ENCODE measurements at places on chromosomes 4 and X.
A peak's percentile ranks its signal among the peaks of the same experiment; 100 is the strongest.

GRCh38 chrX:123184219-123184865 lies at the start of gene GRIA3:
GRIA3 (plus strand) TSS chrX:123184278; CDS start chrX:123184536, 258 bp downstream.
- DNase-seq: peak; percentile 73

DNA sequence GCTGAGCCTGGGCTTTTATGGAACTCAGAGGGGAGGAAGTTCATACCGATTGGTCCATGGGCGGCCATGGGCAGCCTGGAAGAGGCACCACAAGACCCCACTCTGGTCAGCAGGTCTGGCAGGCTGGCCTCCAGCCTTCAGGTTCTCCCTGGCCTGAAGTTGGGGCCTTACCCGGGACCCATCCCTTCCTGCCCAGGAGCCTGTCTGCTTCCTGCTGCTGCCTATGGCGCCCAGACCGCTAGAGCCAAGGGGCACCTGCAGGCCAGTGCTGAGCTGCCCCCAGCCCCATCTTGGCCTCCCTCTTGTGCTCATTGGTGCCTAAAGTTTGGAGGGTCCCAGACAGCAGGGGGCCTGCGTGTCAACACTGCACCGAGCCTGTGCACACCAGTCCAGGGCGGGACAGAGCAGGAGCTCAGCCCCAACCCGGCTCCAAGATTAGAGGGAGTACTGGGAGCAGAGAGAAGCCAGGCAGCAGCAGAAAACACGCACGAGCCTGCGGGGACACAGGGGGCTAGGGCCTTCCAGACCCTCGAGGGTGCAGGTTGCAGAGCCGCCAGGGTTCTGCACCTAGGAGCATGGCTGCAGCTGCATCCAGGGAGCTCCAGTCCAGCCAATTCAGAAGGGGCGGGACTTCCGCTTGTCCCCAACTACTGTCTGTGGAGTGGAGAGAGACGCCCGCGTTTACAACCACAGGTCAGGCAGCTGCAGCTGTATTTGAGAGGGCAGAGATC lies 30.7 kb upstream of the ZNF280C start:
- no peak for DNase-seq

GRCh38 chrX:133983256-133983973 lies 2.0 kb downstream of the GPC3 start:
- no peak for DNase-seq

DNA sequence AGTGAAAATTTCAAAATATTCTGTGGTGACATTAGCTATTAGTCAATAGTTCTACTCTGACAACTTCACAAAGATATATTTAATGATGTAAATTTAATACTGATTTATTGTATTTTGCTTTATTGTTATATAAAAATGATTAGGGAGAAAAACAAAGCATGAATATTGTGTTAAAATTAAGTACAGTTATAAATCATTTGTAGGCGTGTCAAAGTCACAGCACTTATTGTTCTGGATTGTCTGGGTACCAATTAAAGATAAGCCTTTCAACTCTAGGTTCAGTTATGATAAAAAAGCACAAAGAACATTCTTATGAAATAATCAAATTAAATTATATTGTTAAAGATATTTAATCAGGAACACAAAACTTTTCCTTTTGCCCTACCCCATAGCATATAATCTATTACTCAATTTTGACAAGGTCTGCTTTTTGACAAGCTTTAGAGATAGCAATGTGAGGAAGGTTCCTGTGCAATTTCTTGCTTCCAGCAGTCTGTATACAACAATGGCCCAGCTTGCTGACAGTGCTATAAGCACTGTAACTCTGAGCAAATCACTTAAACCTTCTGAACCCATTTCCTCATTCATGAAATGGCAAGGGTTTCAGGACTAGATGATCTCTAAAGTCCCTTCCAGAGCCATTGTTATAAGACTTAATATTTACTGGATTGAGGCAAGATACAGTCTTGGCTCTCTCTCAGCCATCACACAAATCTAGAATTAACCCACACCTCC lies 910.3 kb upstream of the LCORL start:
- no peak for DNase-seq

- DNase-seq: peak; percentile 31
Measured at GRCh38 chr4:167897116-167897515, 195.2 kb upstream of the ANXA10 start.

- DNase-seq: no peak
Measured at GRCh38 chrX:66504481-66504880, 134.4 kb downstream of the EDA2R start.

DNA sequence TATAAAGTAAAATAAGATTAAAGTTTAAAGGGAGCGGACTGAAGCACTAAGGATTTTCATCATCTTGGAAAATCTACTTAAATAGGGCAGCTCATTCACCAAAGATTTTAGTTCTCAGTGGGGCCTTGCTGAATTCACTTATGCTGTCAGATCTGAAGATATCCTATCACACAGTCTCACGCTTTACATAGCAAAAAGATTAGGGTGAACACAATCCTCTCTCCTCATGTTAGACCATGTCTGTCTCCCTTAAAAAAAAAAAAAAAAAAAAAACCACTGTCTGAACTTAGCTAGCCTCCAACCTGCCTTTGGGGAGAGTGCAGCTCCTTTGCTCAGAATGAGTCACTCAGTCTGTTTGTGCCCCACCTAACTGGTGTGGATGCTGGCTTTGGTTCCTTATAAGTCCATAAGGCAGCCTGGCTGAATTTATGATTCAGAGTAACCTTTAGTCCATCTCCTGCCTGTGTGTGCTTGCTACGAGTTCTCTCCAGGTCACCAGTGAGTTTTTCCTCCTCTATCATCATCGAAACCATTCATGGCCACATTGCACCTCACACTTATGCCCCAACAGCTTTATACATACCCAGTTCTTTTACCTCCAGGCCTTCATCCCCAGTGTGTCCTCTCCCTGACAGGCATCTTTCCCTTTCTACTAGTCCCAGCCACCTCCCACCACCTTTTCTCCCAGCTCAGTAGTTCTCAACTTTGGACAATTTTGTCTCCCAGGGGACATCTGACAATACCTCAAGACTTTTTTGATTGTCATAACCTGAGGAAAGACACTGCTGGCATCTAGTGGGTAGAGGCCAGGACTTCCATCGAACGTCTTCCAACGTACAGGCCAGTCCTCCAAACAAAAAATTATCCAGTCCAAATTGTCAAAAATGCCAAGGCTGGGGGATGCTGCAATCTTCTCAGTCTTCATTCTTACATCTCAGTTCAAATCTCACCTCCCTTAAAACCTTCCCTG lies 220.7 kb upstream of the EMCN start:
- DNase-seq: peak; percentile 82

DNA sequence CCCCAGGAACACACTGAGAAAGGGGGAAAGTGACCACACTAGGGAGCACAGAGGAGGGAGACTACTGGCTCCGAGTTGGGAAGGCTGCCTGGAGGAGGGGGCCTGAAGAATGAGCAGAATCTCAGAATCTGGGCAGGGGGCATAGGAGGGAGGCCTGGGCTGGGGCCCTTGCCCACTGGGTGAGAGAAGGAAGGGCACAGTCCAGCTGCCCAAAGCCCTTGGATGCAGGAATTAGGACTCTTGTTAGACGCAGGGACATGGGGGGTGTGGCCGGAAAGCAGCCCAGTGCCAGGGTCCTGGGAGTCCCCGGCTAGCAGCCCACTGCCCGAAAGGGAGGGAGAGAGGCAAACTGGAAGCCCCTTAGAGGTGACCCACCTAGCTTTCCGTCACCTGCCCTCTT lies 1.9 kb upstream of the DUSP9 start:
- DNase-seq: no peak

GRCh38 chr4:113181289-113182007 lies 132.0 kb downstream of the ANK2 start:
- no peak for DNase-seq

DNA sequence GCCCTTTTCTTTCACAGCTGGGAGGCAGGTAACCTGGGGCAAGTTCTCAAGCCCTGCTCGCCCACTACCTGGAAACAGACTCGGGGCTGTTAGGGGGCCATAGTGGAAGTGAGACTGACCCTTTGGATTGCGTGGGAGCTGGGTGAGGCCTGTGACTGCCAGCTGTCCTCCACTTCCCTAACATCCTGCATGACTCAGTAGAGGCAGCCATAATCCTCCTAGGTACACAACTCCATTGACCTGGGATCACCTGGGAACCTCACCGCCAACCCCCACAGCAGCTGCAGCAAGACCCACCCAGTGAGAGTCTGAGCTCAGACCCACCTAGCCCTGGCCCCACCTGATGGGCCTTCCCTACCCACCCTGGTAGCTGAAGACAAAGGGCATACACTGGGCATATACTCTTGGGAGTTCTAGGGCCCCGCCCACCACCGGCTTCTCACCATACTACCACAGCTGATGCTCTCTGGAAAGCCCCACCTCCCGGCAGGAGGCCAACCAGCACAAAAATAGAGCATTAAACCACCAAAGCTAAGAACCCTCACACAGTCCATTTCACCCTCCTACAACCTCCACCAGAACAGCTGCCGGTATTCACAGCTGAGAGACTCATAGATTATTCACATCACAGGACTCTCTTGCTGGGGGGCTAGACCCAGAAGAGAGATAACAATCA lies 61.1 kb upstream of the DCTD start:
- DNase-seq: peak; percentile 89

- DNase-seq: no peak
Measured at GRCh38 chrX:49247916-49248811, 12.9 kb downstream of the CCDC22 start.

DNA sequence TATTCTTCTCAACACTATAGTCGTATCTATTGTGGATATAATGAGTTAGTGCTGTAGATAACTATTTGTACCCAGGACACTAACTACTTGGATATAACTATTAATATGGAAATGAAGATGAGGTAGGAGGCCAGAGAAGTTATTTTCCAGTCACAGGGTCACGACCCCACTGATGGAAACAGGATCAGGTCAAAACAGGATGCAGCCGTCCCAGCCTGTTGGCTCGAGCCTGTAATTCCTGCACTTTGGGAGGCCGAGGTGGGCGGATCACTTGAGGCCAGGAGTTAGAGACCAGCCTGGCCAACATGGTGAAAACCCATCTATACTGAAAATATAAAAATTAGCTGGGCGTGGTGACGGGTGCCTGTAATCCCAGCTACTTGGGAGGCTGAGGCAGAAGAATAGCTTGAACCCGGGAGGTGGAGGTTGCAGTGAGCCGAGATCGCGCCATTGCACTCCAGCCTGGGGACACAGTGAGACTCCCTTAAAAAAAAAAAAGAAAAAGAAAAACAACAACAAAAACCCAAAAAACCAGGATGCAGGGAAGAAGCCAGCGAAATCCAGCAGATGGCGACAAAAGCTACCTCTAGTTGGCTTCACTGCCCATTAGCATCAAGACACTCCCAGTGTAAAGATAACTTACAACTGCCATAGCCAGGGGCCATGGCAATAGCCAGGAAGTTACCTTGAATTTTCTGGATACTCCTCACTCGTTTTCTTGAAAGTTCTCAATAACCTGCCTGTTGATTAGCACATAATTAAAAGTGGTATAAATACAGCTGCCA lies 37.9 kb upstream of the NKAP start:
- peak; percentile 4 for DNase-seq

All from fibroblast of skin of right biceps (primary cell).